Nephron progenitor cell (in vitro differentiated cells): ENCODE measurements at places on chromosomes 6 and 20.
A peak's percentile ranks its signal among the peaks of the same experiment; 100 is the strongest.

GRCh38 chr20:41006936-41007474 is 21.6 kb upstream of the TOP1 start:
- DNase-seq: no peak

- peak; percentile 46 for DNase-seq
Observed at GRCh38 chr6:2209226-2209809, 36.1 kb downstream of the GMDS start.

DNA sequence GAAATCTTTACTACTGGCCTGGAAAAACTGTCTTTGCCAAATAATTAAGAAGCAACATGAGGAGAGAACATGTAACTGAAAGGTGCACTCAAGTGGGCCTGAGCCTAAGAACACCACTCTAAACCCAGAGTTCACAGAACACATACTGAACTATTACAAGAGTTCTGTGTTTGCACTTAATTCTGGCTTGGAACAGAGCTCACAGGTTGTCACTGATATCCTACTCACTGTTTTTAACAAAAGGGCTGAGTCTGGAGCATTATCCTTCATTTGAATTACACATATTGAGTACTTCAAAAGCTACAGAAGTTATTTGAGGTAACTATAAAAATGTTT is 164.7 kb downstream of the OGFRL1 start:
- DNase-seq: no peak

DNA sequence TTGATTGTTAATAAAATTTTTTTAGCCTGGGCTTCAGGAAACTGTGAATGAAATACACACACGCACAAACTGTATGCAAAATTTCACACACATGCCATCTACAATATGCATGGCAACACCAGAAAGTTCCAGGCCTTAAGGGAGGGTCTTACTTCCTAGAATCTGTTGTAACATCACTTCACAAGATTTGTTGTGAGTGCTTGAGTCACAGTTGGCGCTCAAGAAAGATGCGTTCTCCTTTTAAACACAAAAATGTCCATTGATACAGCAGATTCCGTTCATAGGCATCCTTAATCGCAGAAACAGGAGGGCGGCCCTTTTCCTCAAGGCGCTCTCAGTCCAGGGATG is 485 bp upstream of the RTF2 start:
- no peak for DNase-seq

- no peak for DNase-seq
Observed at GRCh38 chr20:46401478-46401860, 4.9 kb downstream of the ELMO2 start.

GRCh38 chr6:14619419-14619781 is 501.8 kb downstream of the CD83 start:
- no peak for DNase-seq

DNA sequence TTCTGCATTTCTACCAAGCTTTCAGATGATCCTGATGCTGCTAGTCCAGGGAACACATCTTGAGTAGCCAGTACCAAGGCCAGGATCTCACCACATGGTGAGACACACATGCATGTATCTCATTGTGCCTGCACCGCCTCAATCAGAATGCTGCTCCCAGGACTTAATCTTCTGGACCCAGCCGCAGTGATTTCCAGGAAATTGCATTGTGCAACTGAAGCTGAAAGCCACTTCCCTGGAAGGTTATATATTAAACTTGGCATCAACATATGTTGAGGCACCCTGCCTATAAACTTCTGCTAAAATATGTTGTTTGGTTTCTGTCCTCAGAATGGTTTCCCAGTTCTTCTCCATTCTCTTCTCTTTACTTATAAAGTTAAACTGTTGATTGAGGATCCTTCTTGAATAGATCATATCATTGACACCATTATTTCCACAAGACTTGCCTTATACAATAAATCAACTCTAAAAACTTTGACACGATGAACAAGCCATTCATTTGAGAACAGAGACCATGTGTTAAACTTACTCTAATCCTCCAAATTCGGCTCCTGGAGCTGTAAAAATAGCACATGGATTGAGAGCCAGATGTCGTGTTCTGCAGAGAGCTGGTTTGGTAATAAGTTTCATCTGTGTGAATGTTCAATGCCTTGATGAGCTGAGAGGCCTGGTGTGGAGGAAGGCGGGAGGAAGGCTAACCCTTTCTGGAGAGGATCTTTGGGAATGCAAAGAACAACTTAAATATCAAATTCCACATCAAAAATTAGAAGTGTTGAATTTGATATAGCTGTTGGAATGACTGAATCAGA is 65.0 kb upstream of the PCSK2 start:
- DNase-seq: no peak

- DNase-seq: peak; percentile 79
Observed at GRCh38 chr6:41894366-41895299, 542 bp downstream of the USP49 start.

DNA sequence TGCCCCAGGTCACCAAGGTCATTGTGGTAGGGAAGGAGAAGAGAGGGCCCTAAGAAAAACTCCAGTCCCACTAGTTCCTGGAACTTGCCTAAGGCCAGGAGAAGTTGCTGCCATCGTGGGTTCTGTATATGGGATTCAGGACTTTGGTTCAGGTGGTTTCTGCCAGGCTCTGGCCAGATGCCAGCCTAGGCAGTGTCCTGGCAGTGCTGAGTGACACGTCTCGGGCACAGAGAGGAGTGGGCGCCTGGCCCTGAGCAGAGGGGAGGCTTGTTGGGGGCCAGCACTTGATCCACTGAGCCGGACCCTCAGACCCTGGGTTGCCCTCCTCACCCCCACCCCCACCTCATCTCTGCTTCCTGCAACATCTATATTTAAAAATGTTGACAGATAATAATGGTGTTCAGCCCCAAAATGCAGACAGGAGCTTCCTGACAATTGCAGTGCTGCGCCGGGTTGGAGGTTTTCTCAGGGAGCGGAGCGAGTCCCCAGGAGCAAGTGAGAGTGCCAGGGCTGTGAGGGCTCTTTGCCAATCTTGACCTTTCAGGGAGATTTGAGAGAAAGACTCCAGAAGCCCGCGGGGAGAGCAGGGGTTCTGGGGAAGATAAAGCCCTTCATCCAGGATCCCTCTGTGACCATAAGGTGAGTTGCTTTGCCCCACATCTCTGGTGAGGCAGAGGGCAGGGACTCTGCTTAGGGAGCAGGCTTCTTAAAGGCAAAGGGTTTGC is 71.9 kb downstream of the PHACTR3 start:
- DNase-seq: no peak

DNA sequence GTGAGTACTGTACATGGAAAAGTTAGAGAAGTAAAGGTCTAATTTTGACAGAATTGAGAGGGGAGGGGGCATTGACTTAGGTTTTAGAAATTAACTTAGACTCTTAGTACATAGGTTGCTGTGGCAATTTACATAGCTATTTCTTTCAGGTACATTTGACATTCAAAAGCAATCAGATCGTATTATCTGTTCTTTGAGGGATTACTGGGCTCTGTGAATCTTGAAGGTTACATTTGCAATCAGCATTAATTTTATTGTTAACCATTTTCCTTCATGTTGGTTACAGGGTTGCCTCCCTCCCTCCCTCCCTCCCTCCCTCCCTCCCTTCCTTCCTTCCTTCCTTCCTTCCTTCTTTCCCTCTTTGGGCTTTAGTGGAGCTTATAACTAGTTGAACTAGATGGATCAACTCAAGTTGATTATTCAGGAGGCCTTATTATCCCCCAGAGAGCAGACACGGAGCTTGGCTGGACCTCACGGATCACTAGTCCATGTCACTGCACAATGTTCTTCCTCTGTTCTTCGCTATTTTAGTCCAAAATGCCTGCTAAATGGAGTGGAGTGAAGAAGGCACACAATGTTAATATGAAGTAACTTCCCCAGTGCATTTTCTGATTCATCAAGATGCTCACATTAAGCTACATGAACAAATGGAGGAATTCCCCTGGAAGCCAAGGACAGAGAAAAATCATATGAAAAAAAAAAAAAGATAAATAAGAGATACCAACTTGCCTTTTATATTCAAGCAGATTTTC is 87.8 kb downstream of the PLCB4 start:
- DNase-seq: no peak

DNA sequence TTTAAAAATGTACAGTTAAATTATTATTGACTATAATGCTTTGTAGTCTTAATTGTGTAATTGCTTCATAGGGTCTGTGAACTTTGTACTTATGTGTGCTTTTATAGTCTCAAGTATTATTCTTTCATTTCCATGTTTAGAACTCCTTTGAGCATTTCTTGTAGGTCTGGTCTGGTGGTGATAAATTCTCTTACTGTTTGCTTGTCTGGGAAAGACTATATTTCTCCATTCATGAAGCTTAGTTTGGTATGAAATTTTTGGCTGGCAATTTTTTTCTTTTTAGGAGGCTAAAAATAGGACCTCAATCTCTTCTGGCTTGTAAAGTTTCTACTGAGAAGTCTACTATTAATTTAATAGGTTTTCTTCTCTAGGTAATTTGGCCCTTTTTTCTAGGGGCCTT is 67.4 kb downstream of the CCDC170 start:
- no peak for DNase-seq

GRCh38 chr6:131844243-131844841 is 36.5 kb downstream of the ENPP1 start:
- no peak for DNase-seq

- no peak for DNase-seq
Observed at GRCh38 chr6:329888-330691, 37.8 kb downstream of the DUSP22 start.

DNA sequence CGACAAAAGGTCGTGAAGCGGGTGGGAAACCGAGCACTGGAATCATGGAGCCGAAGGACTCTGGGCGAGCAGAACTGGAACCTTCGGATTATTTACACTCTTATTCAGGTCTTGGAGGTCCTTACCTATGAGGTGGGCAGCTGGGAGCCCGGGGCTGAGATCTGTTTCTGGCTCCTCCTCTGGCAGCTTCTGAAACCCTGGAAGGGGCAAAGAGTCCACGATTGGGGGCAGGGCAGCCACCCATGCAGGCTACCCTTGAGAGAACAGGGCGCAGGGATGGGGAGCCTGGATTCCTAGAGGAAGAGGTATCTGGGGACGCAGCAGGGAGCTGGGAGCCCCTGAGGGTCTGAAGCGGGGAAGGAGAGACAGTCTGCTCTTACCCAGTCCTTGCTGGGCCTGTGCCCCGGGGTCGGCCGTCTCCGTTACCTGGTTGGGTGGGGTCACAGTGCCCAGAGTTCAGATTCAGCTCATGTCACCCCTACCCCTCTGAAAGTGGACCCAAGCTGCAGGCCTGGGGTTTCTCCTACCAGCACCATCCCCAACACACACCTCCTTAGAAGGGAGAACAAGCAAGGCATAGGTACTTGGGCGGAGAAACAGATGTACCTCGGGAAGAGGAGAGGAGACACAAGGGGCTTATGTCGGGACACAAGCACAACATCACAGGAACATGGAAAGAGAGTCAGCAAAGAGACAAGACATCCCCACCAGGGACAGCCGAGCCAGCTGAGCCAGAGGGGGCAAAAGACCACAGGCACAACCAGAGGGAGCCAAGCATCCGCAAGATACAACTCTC is 592 bp downstream of the LTB start:
- DNase-seq: peak; percentile 21

DNA sequence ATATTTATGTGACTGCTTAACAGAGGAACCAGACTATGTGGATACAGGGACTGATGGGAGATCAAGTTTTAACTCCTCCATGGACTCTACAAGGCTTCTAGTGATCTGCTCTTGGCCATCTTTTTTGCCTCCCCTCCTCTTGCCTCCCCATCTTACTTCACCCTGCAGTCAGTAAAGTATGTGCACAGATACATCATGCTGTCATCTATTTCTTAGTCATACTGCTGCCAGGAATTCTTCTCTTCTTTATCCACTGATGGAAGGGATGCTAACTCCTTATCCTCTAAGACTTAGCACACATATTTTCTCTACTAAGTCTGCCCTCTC is 27.6 kb upstream of the FAM83C start:
- no peak for DNase-seq

GRCh38 chr20:61753316-61753942 is 312.3 kb downstream of the TAF4 start:
- DNase-seq: no peak

DNA sequence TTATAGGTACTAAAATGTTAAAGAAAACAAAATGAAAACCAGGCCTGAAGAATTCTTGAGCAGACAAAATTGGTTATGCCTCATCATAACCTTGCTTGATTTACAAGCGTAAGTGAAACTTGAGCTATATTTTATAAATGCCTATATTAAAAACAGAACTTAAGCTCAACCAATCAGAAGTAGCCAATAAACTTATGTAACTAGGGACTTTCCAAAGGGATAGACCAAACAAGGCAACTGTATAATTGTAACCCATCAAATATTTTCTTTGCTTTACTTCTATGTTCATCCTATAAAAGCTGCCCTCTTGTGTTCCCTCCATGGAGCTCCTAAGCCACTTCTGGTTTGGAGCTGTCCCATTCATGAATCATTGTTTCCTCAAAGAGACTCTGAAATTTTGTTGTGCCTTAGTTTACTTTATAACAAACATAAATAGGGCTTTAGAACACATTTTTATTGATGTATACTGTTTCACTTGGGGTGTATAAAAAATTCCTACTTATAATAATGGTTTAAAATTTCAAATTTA is 101.6 kb upstream of the CARMIL1 start:
- DNase-seq: no peak

- no peak for DNase-seq
Observed at GRCh38 chr6:163958646-163959045, 544.1 kb downstream of the QKI start.
